ENCODE measurements at places on chromosomes 1 and 21.

GRCh38 chr1:12314333-12314903, 84.6 kb downstream of the VPS13D start:
- no peak for DNase-seq

DNA sequence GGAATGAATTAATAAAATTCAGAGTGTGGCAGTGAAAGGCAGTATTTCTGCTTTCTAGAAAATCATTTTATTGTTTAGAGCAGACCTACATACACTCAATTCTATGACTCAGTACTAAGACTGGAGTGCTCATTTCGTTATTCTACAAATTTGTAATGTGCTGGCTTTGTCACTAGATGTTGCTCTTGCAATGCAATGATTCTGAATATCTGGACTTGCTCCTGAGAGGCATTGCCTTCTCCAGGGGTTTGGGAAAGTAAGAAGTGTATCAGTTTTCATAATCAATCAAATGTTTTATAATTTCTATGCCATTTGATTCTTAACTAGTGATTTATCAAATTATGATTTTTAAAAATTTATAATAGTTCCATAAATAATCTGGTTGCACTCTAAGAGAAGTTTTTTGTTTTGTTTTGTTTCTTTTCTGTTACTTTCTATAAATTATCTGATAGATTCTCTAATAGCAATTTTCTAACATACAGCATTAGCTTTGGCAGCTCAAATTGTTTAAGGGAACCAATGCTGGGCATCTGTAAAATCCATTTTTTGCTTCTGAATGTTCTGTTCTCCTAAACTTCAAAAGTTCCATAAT, 280.5 kb upstream of the SGIP1 start:
- no peak for DNase-seq

DNA sequence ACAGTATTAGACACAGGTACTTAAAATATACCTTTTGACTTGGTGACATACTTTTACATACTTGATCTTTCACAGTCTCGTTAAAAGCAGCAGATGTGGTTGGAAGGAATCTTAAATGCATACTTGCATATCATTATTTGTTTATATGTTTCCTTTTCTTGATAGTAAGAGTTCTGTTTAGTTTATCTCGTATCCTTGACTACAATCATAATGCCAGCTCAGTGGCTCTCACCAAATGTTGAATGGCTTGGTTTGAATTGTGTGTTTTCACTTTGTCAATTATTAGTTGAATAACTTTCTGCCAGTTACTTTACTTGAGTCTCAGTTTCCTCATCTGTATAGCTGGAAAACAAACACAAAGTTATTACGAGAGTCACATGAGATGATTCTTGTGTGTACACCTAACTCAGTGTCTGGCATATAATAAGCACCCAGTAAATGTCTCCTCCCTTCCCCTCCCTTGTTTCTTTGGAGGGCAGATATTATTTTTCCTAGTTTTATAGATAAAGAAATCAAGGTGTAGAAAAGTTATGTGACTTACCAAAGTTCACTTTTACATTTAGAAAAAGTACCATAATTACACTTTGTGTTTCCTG, 131.6 kb upstream of the IVNS1ABP start:
- no peak for DNase-seq

- no peak for DNase-seq
Measured at GRCh38 chr1:201530741-201531531, 8.0 kb upstream of the NAV1 start.

GRCh38 chr1:21267191-21268077, 22.8 kb downstream of the ECE1 start:
- DNase-seq: no peak

DNA sequence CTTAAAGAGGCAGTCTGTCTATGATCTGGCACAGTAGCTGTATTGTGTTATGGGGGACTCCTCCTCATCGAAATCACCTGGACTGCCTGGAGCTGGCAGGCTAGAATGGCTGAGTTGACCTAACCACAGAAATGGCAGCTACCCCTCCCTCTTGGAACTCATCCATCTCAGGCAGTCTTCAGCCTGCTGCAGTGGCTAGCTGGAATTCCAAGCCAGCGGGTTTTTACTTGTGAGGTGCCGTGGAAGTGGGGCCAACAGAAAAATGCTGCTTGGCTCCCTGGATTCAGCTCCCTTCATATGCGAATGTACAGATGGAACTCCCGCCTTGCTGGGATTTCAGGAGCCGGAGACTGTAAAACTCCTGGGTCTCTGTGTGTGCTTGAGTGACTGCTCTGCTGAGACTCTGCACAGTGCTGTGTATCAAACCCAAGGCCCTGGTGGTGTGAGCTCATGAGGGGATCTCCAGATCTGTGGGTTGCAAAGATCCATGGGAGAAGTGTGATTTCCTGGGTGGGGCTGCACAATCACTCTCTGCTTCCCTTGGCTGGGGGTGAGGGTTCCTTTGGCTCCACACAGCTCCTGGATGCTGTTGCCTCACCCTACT, 316.9 kb downstream of the CTH start:
- no peak for DNase-seq

DNA sequence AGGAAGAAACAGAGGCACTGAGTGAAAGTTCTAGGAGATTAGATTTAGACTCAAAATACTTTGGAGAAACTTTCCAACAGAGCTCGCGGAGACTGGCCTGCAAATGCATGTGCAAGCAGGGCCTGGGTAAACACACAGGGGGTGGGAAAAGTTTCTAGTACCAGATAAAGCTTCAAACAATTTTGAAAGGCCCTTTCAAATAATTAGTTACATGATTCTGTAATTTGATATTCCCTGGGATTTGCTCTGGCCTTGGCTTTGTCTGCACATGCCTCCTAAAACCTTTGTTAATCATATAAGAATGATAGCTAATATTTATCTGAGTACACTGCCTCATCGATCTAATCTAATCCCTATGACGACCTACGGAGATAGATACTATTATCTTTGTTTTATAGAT, 31.3 kb downstream of the VTCN1 start:
- no peak for DNase-seq
